Stimulated activated CD8-positive, alpha-beta memory T cell treated with anti-CD3 and anti-CD28 coated beads, Interleukin-15, amount 100 ng/mL, for 4 hours (primary cell): ENCODE measurements at places on chromosomes 12 and 14.

DNA sequence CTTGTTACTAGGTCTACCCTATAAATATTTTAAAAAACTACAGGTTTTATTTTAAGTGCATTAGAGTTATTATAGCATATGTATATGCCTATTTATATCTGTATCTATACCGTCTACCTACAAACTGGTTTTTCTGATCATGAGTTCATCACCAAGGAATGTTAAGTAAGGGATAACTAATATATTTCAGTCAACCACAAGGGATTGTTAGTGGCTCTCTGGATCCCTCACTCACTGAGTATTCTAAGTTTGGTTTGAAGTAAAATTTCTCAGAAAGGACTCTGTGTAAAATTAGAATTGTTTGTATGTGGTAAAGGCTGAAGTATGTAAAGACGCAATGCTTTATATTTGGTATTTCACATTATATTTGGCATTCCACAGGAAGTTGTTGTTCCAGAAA is 4.8 kb downstream of the EPYC start:
- no peak for DNase-seq

- no peak for DNase-seq
Measured at GRCh38 chr12:107843351-107844311, 69.1 kb downstream of the ASCL4 start.

GRCh38 chr12:92088805-92089204 is 56.8 kb downstream of the BTG1 start:
- no peak for DNase-seq

DNA sequence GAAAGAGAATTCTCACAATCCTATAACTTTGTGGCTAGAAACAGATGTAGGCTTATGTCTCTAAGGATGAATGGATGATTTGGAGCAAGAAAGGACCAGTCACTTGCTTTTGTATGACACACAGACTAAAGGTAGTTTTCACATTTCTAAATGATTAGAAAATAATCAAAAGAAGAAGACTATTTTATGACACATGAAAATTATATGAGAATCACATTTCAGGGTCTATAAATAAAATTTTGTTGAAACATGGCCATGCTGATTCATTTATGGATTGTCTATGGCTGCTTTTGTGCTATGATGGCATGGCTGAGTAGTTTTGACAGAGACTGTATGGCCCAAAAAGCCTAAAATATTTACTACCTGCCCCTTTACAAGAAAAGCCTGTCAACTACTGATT is 49.4 kb upstream of the FRMD6 start:
- no peak for DNase-seq

GRCh38 chr12:67173258-67173657 is 95.9 kb upstream of the CAND1 start:
- no peak for DNase-seq

DNA sequence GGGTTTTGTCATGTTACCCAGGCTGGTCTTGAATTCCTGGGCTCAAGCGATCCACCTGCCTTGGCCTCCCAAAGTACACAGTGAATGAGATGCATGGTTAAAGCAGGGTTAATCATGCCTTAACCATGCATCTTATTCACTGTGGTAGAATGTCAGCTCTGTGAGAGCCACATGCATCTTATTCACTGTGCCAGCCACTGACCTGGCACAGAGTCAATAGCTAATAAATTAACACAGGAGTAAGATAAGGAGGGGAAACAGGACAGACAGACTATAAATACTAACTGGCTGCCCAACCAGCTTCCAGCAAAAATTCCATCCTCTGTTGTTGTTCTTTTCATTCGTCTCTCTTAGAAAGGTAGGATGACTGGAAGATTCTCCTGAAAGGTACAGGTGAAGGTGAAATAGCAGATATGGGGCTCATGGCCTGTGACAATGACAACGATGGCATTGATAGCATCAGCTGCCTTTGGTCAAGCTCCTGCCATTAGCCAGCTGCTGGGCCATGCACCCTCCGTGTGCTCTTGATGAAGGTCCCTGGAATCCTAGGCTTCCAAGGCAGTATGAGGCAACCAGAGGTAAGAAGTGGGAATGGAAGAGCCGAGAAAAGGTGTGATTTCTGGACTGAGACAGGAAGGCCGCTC is 76.6 kb downstream of the ZNF664 start:
- no peak for DNase-seq

GRCh38 chr12:91100906-91101305 is 10.4 kb downstream of the LUM start:
- no peak for DNase-seq

GRCh38 chr12:122423258-122424165 is 1.0 kb upstream of the CLIP1 start:
- no peak for DNase-seq

- DNase-seq, result no peak
Measured at GRCh38 chr12:111203969-111204368, 164.9 kb downstream of the PHETA1 start.
